Inflammatory macrophage (primary cell): ENCODE measurements at places on chromosomes 16 and 17.

GRCh38 chr17:11608396-11608795 is 10.1 kb downstream of the DNAH9 start:
- no peak for DNase-seq

DNA sequence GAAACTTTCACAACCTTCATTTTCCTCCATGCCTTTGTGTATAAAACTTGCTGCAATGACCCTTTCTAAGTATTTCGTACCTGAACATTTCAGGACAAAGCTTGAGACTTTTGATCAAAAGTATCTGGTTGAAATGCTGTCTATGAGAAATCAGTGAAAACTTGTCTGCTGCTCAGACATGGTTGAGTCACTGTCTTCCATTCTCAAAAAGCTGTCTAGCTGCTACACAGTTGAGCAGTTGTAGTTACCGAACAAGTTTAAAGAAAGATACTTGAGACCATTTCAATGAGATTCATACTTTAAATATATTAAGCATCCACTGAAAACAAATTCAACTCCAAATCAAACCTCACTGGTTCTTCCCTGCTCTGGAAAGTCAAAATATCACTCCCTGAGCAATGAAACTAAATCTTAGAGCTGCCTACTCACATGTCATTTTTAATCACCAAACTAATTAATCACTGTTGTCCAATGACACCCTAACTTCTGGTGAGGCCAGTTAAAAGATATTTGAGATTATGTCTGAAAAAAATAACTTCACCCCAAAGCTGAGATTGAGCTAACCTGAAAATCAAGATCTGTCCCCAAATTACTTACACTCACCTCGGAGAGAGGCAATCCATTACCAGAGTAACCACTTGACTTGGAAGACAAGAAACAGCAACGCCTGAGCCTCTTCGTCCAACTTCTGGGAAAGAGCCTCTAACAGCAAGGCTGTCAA is 488 bp downstream of the TMEM100 start:
- no peak for DNase-seq

- DNase-seq, result no peak
Observed at GRCh38 chr16:63702981-63703590, 1418.8 kb downstream of the CDH11 start.

DNA sequence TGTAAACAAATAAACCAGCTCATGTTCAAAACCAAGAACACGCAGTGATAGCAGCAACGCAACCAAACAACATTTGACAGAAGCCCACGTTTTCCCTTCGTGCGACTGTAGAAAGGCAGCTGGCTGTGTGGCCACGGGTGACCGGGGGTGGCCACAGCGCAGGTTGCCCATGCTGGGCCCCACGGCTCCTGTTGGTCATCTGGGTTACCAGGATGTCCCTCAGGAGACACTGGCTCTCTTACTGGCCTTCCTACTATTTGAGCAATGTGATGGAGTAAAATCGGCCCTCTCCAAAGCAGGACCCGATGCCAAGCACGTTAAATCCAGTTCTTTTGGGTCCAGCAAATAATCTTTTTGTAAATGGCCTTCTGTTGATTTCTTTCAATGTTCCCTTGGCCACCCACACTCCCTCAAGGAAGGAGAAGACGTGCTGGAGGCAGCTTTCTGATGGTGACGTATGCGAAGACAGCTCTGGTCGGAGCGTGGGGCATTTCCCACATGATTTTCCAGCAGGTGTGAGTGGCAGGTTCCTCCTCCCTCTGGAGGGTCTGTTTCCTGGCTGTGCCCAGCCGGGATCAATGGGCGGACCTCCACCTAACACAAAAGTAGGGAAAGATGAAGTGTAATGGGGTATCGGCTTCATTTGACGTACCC is 143.1 kb upstream of the CHMP6 start:
- no peak for DNase-seq

DNA sequence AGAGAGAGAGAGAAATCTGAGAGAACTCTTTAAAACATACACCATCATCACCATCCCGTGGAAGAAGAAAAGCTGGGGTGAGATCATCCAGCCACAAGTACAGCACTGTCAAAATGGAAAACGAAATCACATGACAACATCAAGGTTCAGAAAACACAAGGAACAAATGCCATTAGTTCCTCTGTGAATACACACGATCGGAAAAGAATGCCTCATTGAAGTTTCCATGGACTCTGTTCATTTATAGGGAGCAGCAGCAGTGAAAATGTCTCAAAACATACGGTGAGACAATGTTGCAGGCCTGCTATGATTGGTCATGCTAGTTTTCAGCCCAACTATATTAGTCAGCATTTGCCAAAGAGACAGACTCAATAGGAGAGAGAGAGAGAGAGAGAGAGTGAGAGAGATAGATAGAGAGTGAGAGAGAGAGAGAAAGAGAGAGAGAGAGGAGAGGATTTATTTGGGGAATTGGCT is 4.4 kb downstream of the CFAP97D1 start:
- no peak for DNase-seq

DNA sequence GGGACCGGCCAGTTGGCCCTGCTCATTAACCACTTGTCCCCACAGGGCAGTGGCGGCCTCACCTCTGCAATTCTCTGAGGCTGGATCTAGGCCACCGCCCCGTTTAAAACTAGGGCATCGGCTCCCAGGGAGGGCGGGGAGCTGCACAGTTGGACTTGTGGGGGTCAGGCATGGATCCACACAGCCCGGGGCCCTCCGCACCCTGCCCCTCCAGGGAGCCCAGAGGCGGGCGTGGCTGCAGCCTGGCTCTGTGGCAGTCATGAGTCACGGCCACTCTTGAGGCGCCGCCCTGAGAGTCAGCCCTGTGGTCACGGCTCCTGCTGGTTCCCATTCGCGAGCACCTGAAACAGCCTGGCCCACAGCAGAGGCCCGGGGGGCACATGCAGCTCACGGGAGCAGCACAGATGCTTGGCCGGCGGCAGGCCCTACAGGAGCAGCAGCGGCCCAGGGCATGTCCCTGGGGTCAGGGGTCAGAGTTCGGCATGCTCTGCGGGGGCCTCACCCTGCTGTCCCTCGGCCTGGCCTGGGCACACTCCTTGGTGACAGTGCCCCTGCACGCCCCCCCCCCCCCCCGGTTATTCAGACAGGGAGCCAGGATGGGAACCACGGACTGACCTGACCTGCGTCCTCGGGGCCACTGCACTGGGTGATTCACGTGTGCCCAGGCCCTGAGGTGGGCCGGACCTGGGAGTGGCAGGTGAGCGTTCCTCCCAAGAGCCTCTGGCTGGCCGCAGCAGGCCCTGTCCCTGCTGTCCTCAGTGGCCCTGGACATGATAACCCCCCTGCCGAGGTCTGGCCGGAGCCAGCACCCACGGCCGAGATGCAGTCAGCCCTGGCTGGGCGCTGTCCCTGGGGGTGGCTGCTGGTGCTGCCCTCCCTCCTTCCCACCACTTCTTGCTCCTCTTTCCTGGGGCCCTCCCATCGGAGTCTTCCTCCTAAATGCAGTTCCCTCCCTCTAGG is 8.2 kb downstream of the CAPN15 start:
- DNase-seq, result no peak

DNA sequence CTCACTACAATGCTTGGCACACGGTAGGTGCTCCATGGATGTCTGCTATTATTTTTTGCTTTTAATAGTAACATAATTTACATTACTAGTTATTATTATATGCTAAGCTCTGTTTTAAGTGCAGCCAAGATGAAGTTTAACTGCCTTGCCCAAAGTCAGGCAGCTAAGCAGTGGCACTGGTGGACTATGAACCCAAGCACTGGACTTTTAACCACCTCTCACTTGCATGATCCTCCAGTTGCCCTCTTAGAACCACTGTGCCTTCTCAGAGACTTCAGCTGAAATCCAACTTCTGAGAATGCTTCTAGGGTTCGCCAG is 1.5 kb upstream of the ZNF207 start:
- DNase-seq, result no peak

- no peak for DNase-seq
Observed at GRCh38 chr17:43817826-43818225, 15.1 kb downstream of the MPP3 start.
